Karpas-422 (cell line): ENCODE measurements at places on chromosomes 16 and 17. TPM values are rescaled to one million over a fixed set of nuclear protein-coding genes. Genes with fewer than 3 reads are reported as not detected.

PRPF8 gene
- total RNA-seq: 105 and 130 TPM in 2 replicates

LPO gene
- 0.36 TPM in 1 of 2 replicates, not detected in the other for total RNA-seq

RASD1 gene
- not detected in 2 replicates for total RNA-seq

CTRB1 gene
- not detected in 2 replicates for total RNA-seq

CCL13 gene
- total RNA-seq: not detected in 2 replicates

GPR179 gene
- 0.04 and 0.22 TPM in 2 replicates for total RNA-seq

CACNG4 gene
- not detected in 2 replicates for total RNA-seq

TEX19 gene
- total RNA-seq: 0.34 and 2.3 TPM in 2 replicates

CD300C gene
- total RNA-seq: not detected in 2 replicates

KRT9 gene
- not detected in 2 replicates for total RNA-seq

HBM gene
- not detected in 2 replicates for total RNA-seq

PIMREG gene
- not detected in 2 replicates for total RNA-seq

BICDL2 gene
- not detected in 2 replicates for total RNA-seq

RRAD gene
- total RNA-seq: not detected in 2 replicates

GPR139 gene
- not detected in 2 replicates for total RNA-seq

SLC12A3 gene
- 0.14 TPM in 1 of 2 replicates, not detected in the other for total RNA-seq

PRSS36 gene
- total RNA-seq: not detected in 2 replicates

TP53TG3B gene
- total RNA-seq: not detected in 2 replicates

TMIGD1 gene
- not detected in 2 replicates for total RNA-seq

SLC6A2 gene
- total RNA-seq: not detected in 2 replicates

PRSS53 gene
- total RNA-seq: 3.2 and 4.0 TPM in 2 replicates

PTGES3L gene
- total RNA-seq: 0.11 and 0.45 TPM in 2 replicates

MT4 gene
- total RNA-seq: not detected in 2 replicates

PLA2G10 gene
- total RNA-seq: not detected in 2 replicates

FBXL16 gene
- 0.48 and 2.1 TPM in 2 replicates for total RNA-seq

PYY gene
- 0.51 TPM in 1 of 2 replicates, not detected in the other for total RNA-seq

ACSM2B gene
- not detected in 2 replicates for total RNA-seq

ZNF750 gene
- not detected in 2 replicates for total RNA-seq

CXCL16 gene
- total RNA-seq: 1.3 and 2.2 TPM in 2 replicates

HEATR9 gene
- total RNA-seq: not detected in 2 replicates

VASN gene
- 4.1 and 8.9 TPM in 2 replicates for total RNA-seq

MYOCD gene
- total RNA-seq: not detected in 2 replicates

TEN1 gene
- 5.7 and 23.0 TPM in 2 replicates for total RNA-seq

TMEM114 gene
- total RNA-seq: not detected in 2 replicates

MEIOC gene
- total RNA-seq: not detected in 2 replicates

KRT15 gene
- not detected in 2 replicates for total RNA-seq

PMFBP1 gene
- 0.56 and 1.4 TPM in 2 replicates for total RNA-seq

MILR1 gene
- total RNA-seq: 104 and 156 TPM in 2 replicates

TBX21 gene
- total RNA-seq: not detected in 2 replicates

MMP15 gene
- total RNA-seq: 4.1 and 5.2 TPM in 2 replicates

KRT39 gene
- not detected in 2 replicates for total RNA-seq

NT5M gene
- 23.6 and 38.0 TPM in 2 replicates for total RNA-seq

ZNF629 gene
- total RNA-seq: 4.8 and 6.3 TPM in 2 replicates

ATP6V0D1 gene
- total RNA-seq: 63.8 and 83.4 TPM in 2 replicates

TMEM100 gene
- total RNA-seq: 0.43 and 1.1 TPM in 2 replicates
